Mesenteric fat pad (tissue), 1 donor: ENCODE measurements at places on chromosomes 3 and 15. TPM values are rescaled to one million over a fixed set of nuclear protein-coding genes. Genes with fewer than 3 reads are reported as not detected.

GRCh38 chr15:41474436-41474835 is 19.2 kb upstream of the ITPKA start:
- no peak for DNase-seq

- DNase-seq = no peak
Measured at GRCh38 chr3:11529281-11529680, 114.4 kb downstream of the VGLL4 start.

GRCh38 chr3:183922421-183922820 is 37.7 kb upstream of the PARL start:
- no peak for DNase-seq

DNA sequence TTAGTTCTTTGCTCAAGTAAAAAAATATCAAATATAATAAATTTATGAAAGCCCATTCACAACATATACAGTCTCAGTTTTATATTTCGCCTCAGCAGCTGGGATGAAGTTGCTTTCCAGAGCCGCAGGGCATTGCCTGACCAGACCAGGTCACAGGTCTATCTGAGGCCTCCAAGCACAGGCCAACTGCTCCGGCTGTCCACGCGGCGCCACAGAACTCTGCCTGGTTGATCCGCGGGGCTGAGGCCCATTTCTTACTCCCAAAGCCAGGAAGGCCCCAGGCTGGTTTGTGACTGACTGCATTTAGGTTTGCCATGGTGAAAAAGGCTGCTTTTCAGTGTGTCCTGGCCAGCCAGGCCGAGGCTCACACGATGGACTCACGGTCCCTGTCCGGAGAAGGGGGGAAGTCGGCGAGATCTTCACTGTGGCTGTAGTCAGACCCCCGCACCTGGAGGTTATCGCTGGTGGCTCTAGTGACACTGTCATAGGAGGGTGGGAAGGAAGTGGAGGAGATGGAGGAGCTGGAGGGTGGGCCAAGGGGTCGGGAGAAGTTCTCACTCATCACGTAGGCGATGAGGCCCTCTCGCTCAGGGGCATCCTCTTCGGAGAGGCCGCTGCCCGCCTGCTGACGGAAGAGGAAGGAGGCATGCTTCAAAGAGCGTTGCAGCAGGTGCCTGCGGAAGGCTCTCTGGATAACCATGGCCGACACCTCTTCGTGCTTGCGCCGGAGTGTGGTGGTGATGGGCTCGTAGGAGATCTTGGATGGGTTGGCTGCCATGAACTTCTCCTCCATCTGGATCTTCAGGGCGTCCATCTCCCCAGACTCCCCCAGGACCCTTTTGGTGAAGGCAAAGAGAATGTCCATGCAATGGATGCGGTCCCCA is 54.1 kb downstream of the EXOG start:
- DNase-seq = peak; percentile 82

- no peak for DNase-seq
Measured at GRCh38 chr3:105611304-105612192, 244.8 kb downstream of the ALCAM start.

DNA sequence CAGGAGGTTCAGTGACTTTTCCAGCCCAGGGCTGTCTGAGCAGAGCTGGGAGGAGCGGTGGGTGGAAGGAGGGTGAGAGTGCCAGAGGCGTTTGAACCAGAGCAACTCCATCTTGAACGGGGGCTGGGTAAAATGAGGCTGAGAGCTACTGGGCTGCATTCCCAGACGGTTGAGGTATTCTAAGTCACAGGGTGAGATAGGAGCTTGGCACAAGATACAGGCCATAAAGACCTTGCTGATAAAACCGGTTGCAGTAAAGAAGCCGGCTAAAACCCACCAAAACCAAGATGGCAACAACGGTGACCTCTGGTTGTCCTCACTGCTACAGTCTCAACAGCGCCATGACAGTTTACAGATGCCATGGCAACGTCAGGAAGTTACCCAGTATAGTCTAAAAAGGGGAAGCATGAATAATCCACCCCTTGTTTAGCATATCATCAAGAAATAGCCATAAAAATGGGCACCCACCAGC is 60.2 kb downstream of the ABTB1 start:
- no peak for DNase-seq

- no peak for DNase-seq
Measured at GRCh38 chr15:43281926-43282602, 15.3 kb upstream of the TGM5 start.

DNA sequence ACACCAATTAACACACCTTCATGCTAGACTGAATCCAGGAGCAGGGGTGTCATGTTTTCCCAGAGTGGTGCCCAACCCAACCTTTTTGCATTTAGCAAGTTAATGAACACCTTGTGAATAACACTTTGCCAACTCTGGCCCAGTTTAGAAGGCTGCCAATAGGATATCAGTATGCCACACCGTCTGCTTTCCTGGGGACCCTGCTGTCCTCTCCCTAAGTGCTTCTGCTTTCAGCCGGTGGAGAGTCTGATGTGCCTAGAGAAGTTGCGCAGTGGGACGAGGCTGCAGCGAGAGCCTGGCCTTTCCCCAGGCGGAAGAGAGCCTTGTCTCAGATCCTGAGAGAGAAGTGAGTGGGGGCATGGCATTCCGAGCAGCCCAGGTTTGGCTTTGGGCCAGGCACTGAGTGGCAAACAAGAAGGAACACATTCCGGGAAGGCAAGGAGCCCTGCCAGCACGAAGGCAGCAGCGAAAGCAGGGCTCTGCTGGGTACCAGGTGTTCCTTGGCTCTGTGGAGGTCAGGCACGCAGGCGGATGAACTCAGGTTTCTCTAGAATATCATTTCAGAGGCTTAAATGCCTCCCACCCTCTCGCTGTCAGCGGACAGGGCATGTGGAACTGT is 36.9 kb downstream of the SENP8 start:
- no peak for DNase-seq

- no peak for DNase-seq
Measured at GRCh38 chr3:108024146-108024850, 66.5 kb downstream of the CD47 start.

DNA sequence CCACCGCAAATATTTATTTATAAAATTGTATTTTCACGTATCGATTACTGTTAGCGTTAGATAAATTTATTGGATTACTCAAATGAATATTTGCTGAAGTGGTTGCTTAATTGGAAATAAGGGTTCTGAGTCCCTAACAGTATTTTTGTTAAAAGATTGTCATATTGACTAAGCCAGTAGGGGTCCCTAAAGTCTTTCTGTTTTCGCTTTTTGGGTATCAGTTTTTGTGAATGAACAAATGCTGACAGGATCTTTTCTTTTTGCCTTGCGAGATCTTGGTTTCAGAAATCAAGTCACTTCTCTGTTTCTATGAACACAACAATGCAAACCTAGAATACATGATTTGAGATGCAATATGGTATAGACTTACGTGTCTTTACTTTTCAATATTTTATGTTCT is 7.1 kb downstream of the RAD51 start:
- DNase-seq = no peak

SPRED1 gene
- total RNA-seq = 43.6 TPM

PXYLP1 gene
- 7.1 TPM for total RNA-seq

- no peak for DNase-seq
Measured at GRCh38 chr3:136146981-136147729, 49.0 kb downstream of the MSL2 start.

GRCh38 chr3:126389112-126389793 is 5.5 kb upstream of the CFAP100 start:
- peak; percentile 97 for DNase-seq

DNA sequence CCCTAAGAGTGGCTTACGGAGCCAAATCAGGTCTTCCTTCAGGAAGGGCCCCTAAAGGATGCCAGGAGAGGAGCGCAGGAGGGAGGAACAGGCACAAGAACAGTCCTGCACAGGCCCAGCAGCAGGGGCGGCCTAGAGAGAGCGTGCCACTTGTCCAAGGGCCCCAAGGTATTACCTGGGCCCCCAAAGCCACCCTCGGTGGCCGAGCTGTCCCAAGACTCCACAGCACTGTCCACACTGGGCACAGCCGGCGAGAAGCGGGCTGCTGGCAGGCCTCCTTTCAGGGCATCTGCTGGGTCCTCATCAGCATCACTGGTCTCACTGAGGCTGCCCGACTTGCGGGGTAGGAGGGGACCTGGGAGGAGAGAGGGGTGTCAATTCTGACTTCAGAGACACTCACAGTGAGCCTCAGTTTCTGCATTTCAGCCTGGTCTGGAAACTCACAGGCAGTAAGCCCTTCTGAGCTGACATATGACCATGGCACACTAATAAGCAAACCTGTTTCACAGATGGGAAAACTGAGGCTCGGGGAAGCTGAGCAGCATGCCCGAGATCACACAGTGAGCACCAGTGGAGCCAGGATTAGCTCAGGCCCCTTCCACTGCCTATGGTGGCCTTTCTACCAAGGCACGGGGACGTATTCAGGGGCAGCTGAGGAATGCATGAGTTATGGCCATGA is 33.4 kb downstream of the GRIP2 start:
- peak; percentile 59 for DNase-seq

IL5RA gene
- total RNA-seq = not detected

GRCh38 chr3:50189274-50189673 is 2.1 kb upstream of the GNAT1 start:
- DNase-seq = no peak
